Stimulated activated CD4-positive, alpha-beta T cell treated with anti-CD3 and anti-CD28 coated beads, Interleukin-1b, Interleukin-23, amount 100 ng/mL, for 1 hour (primary cell): ENCODE measurements at places on chromosomes 4 and X.

- no peak for DNase-seq
Measured at GRCh38 chr4:151045907-151046306, 30.8 kb upstream of the LRBA start.

DNA sequence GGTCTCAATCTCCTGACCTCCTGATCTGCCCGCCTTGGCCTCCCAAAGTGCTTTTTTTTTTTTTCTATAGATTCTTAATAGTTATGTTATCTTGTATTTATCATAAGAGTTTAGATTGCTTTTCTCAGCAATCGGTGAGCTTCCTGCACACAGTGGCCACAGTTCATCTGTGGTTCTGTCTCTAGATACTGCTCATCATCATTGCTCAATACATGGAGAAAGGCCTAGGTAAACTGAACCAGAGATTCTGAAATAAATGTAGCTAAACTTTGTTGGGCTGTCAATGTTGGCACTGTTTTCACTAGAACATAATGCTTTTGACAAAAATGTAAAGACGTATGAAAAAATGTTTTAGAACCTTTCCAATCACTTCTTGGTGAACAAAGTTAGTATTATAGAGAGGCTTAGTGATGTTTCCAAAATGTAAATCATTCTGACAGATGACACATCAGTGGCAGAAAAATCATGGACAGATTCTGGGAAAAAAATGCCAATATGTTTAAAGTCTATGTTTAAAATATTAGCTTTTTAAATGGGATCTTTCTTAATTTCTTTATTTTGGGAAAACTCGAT, 50.0 kb upstream of the LIMCH1 start:
- no peak for DNase-seq

GRCh38 chr4:23268072-23268771, 575.5 kb downstream of the GBA3 start:
- no peak for DNase-seq

GRCh38 chrX:3320471-3321046, 25.9 kb downstream of the MXRA5 start:
- DNase-seq = no peak

DNA sequence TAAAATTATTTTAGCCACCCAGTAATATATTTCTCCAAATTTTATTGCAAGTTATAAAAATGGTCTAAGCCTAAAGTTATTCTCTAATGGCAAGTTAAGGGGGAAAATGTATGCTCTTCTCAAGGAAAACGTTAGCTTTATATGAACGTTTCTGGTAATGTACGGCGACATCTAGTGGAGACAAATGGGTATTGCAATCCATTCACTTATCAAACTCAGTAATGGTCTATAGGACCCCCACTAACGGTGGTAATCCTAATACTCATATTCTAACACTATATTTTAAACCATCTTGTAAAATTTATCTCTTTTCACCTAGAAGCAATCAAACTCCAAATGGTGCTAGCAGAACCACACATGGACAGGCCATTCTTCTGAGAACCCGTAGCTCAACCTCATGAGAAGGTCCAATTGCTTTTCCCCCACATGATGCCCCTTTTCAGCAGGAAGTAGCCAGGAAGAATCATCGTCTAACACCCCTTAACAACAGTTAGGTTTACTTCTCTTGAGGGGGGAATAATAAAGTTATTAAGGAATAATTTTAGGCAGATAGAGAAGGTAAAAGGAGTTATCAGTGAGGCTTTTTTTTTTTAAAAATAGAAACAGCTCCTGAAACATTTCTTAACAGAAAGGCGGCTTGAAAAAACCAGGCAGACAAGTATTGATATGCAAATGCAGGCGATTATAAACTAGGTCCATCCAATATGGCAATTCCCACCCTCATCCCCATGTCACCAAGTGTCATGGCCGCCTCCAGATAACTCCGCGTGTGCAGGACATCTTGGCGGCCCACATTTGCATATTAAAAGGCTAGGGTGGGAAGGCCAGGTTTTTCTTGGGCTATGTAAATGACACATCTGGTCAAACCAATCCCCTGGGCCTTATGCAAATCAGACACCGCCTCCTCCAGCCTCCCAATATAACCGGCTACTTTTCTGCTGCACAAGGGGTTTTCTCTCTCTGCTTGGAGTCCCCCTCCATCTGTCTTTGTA, 35.0 kb downstream of the NUDT11 start:
- DNase-seq = no peak

GRCh38 chr4:128354205-128354821, 66.7 kb upstream of the PGRMC2 start:
- no peak for DNase-seq

DNA sequence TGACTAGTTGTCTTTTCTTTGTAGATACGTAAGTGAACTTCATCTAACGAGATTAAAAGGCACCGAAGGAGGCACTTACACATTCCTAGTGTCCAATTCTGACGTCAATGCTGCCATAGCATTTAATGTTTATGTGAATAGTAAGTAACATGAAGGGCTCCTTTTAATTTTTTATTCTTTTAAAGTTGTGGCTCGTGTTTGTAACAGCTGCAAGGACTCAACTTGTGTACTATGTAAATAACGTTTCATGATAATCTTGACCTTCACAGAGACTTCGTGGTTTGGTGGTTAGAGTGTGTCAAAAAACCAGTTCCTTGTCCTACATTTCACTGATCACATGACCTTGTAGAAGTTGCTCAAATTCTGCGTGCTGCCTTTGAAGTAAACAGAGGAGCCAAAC, 51.6 kb downstream of the KIT start:
- no peak for DNase-seq

DNA sequence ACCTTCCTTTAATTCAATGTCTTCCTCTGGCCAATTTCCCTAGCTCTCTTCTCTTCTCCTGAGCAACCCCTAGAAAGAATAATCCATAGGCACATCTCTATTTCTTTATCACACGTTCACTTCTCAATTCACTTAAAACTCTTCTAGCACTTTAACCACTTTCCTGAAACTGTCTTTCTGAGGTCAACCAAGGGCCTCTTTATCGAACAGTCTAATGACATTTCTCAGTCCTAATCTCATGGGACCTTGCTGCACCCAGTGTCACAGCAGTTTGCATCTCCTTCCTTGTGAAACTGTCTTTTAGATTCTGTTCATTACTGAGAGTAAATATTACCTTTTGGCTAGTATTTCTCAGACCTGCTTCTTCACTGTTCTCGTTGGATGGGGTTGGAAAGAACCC, 285.3 kb upstream of the RASGEF1B start:
- DNase-seq = no peak

DNA sequence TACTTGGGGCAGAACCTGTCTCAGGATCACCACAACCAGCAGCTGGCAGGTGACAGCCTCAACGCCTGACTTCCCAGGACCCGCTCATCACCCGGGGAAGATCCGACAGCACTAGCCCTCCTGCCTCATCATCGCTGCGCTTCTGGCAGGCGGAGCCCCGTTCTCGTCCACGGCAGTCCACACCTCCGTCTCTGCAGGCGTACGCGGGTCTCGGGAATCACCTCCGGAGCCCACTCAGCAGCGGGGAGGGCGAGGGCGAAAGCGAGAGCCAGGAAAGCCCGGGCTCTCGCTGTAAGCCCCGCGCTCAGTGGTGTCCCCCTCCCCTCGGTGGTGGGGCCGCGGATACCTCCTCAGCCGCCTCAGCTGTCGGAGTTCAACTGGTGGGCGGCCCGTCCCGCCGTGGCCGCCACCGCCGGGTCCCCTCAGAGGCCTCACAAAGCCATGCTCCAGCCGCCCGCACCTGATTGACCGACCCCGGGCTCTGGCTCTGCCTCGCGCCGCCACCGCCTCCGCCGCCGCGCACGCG, 518 bp upstream of the CNKSR2 start:
- DNase-seq = no peak

- no peak for DNase-seq
Measured at GRCh38 chr4:170671171-170671570, 581.4 kb upstream of the AADAT start.

DNA sequence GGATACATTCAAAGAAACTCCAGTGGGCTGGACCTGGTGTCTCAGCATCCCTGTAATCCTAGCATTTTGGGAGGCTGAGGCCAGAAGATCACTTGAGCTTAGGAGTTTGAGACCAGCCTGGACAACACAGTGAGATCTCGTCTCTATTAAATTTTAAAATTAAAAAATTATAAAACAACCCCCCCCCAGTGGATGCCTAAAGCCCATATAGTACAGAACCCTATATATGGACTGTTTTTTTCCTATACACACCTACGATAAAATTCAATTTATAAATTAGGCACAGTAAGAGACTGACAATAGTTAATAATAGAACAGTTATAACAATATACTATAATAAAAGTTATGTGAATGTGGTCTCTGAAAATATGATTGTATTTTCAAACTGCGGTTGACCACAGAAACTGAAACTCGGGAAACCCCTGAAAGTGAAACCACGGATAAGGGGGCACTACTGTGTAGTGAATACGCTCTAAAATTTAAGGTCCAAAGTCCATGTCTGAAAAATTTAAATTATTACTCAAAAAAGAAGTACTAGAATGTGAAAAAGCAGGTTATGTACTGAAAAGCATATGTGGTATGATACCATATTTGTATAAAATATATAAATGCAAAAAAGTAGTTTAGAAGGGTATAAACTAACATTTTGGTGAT, 2.0 kb downstream of the SMIM14 start:
- no peak for DNase-seq

DNA sequence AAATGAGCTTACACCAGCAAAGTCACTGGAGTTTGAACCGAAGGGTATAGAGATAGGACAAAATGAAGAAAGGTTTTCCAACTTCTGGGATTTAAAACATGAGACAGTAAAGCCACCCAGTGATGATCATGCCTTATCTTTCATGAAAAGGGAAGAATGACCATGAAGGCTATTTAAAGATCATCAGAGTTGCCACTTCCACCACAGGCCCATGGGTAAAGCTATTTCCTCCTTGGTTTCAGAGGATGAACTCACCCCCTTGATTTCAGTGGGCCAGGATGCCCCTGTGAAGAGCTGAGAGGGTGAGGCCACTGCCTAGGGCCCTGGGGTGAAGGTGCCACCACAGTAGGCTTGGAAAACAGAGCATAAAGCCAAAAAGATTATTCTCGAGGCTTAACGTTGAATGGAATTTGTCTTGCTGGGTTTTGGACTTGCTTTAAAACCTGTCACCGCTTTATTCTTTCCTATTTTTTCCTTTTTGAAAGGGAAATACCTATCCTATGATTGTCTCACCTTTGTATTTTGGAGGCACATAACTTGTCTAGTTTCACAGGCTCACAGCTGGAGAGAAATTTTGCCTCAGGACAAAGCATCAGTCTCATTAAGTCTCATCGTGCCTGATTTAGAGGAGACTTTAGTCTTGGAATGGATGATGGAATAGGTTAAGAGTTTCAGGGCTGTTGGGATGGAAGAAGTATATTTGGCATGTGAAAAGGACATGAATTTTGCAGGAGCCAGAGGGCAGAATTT, 254.0 kb downstream of the SNCA start:
- no peak for DNase-seq

DNA sequence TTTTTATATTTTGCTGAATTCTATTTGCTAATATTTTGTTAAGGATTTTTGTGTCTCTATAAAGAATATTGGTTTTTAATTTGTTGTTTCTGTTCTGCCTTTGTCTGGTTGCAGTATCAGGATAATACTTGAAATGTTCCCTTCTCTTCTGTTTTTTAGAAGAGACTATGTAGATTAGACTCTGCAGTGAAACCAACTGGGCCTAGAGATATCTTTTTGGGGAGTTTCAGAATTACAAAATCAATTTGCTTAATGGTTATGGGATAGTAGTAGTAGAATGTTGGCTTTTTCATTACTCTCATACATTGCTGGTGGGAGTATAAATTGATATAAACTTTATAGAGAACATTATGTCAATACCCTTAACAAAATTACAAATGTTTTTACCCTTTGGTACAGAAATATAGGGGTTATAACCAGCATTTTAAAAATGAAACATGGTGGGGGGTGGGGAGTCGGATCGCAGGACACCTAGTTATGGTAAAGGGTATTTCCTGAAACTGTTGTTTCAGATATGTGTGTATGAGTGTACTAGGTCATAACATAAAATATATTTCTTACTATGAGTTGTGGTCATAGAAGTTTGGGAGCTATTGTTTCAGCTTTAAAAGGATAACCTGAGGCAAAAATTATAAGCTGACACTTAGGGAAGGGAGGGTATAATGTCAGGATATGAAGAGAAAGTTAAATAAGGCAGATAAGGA, 29.0 kb downstream of the CLOCK start:
- DNase-seq = no peak

GRCh38 chr4:165700855-165701254, 172.2 kb upstream of the TLL1 start:
- DNase-seq = no peak

GRCh38 chr4:186024637-186025407, 44.1 kb upstream of the TLR3 start:
- no peak for DNase-seq

DNA sequence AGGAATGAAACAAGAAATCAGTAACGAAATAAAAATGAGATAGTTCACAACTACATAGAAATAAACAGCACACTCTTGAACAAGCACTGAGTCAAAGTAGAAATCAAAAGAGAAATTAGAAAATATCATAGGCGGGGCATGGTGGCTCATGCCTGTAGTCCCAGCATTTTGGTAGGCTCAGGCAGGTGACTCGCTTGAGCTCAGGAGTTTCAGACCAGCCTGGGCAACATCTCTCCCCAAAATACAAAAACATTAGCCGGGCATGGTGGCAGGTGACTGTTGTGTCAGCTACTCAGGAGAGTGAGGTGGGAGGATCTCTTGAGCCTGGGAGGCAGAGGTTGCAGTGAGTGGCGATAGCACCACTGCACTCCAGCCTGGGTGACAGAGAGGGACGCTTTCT, 714.4 kb downstream of the GLUD2 start:
- DNase-seq = no peak

GRCh38 chr4:5823542-5824211, 69.2 kb downstream of the CRMP1 start:
- no peak for DNase-seq

- no peak for DNase-seq
Measured at GRCh38 chrX:54419559-54420302, 20.5 kb upstream of the TSR2 start.

DNA sequence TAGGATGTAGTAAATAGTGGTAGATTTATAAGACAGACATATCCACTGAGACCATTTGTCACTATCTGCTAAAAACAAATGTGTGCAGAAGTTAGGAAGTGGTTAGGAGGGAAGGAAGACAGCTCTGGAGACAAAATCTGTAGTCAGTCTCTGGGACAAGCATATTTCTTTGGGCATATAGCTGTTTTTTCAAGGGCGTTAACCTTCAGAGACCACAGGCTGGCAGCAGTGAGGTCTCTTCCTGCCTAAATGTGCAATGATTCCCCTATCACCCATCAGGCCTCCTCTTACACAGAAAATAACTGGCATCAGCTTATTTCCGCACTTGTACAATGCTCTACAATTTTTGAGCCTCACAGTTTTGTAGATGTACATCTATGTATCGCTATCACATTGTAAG, 6.5 kb downstream of the TMEM150C start:
- DNase-seq = no peak

GRCh38 chr4:147864607-147865006, 132.7 kb downstream of the ARHGAP10 start:
- DNase-seq = no peak

- no peak for DNase-seq
Measured at GRCh38 chrX:136467303-136467702, 20.4 kb upstream of the BRS3 start.
